ENCODE measurements at places on chromosomes 7 and 10.

DNA sequence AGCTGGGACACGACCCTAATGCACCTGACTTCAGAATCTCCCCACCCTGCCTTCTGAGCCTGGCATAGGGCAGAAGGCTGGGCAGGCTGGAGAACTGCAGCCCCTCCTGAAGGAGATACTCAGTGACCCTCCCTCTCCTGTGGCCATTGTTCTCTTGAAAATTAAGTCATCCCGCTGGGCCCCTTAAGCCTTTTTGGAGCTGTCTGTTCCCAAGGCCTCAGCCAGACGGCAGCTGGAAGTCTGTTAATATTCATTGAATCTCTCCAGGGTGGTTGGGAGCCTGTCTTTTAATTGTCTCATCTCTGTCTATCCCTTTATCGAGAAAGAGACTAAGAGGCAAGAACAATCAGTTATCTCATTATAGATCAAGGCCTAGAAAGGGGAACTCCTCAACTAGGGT lies 118.1 kb upstream of the PCBD1 start:
- no peak for DNase-seq

- no peak for DNase-seq
These were observed 89.3 kb downstream of the DOCK4 start for GRCh38 chr7:112116894-112117293.

DNA sequence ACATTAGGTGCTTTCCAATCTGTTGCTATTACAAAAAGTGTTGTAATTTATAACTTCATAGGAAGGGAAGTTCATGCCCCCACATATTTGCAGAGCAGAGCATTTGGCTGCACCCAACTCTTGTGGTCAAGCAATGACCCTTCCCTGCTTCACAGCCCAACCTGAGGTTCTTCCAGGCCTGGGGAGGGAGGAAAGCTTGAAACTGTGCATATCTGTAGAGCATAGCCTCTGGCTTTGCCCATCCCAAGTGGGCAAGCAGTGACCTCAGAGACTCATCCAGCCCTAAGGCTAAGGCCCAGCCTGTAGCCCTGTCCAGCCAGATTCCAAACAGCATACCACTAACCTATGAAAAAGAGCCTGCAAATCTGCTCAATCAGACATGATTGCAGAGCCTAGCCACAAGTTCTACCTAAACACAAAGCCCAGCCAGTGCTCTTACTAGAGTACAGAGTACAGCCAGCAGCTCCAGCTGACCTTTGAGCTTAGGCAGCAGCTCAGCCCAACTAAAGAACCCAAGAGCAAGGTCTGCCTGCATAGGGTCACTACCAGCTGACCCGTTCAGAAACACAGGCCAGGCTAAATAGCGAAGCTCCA lies 14.4 kb upstream of the GSTK1 start:
- DNase-seq: no peak

DNA sequence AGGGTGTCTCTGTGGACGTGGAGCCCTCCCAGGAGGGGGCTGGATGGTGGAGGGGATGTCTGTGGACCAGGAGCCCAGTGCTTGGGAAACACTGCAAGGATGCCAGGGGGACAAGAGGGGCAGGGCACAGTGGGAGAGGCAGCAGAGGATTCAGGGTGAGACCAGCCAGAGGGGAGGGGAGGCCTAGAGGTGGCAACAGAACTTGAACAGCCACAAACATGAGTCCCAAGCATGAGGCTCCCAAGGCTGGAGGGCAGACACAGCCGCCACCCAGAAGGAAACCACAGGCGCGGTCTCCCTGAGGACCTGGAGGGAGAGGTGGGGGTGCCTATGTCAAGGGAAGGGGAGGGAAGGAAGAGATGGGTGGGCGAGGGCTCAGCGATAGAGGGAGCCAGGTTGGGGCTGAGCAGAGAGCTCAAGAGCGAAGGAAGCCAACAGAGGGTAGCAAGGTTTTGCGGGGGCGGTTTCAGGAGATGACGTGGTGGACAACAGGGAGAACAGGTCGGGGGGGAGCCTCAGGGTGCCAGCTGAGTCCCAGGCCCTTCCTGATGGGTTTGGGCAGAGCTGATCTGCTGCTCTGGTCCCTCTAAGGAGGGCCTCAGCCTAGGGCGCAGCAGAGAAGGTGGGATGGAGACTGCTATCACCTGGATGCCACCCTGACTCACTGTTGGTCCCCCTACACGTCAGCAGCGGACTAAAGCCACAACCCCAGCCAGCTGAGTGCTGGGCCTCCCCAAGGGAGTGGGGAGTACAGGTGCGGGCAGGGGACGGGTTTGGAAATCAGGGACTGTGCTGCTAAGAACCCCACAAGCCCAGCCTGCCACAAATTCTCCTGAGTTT lies 6.7 kb upstream of the PILRA start:
- no peak for DNase-seq

DNA sequence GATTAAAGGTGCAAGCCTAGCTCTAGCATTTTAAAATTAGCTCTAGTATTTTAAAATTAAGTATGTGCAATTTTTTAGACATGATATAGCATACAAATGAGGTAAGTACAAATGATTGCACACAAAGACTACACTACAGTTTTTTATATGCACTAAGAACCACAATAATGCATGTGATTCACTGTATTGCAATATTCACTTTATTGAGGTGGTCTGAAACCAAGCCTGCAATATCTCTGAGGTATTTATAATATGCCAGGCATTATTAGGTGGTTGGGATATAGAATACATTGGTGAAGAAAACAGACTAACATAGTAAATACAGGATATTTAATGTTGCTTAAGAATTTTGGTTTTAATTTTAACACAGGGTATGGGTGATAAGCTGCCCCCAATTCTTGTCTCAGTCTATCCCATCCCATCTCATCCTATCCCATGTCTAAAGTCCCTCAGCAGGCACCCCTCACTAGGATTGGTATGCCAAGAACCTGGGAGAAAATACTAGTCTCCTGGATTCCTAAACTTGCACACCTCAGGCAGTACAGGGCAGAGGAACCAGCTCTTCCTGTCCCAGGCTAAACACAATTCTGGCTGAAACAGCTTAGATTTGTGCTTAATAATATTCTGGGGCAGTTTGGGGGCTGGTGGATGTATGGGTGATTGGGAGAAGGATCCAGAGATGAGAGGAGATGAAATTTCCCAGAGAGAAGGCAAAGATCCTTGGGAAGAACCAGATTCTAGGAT lies 90.4 kb downstream of the HIPK2 start:
- no peak for DNase-seq

DNA sequence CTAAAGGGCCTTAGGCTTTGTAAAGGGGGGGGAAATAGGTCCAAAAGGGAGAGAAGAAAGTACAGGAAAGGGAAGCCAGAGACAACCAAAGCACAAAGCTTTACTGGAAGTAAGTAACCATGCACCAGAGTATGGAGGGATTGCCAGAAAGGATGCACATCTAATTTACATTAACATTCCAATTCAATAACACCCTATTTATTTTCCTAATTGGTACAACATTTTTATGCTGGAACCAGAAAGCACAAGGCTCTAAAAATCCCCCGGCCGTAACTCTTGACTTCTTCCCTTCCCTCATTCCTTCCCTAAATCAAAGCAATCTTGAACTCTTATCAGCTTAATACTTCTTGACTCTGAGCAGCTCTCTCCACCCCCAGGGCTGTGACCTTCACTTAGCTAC lies 400.0 kb upstream of the CELF2 start:
- no peak for DNase-seq

- DNase-seq: no peak
These were observed 26.9 kb downstream of the MYPN start for GRCh38 chr10:68135922-68136792.

DNA sequence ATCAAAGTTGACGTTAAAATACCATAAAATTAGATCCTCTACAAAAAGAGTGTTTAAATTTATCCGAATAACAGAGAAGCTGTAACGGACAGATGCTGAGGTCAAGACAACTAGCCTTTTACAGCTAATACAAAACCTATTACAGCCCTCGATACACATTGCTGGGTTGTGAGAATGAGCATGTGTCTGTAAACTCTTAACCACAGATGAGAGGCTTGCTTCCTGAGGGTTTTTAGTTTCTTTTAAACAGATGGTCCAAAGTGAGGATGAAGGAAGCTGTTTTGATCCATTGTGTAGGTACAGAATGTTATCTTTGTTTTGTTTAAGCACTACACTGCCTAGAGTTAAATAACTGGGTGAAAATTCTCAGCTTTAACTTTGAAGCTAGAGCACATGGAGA lies 578.2 kb downstream of the PARD3 start:
- DNase-seq: no peak

- no peak for DNase-seq
These were observed 158.3 kb upstream of the HDAC9 start for GRCh38 chr7:18337048-18337809.
